NCI-H2227 treated with DMSO at 0.1 percent for 48 hours (cell line): ENCODE measurements at places on chromosomes 12 and 14.

DNA sequence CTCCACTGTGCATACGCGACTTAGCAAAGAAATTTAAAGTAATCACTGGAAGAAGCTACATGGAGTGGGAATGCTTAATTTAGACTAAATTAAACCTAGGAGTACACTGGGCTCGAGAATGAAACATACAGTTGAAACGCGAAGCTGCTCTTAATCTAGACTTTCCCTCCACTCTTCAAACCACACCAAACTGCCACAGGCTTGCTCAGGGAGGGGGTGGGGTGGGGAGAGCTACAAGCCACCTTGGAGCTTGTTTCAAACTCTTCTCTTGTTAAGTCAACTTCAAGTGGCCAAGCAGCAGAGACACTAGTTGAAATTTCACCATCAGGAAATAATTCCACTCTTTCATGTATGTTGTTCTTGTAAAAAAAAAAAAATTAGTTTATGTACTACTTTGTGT lies 69.9 kb downstream of the SLC38A1 start:
- no peak for DNase-seq

GRCh38 chr14:97603201-97603600 lies 806.0 kb downstream of the VRK1 start:
- DNase-seq: no peak

GRCh38 chr14:33505266-33505962 lies 445.5 kb downstream of the EGLN3 start:
- DNase-seq: no peak

DNA sequence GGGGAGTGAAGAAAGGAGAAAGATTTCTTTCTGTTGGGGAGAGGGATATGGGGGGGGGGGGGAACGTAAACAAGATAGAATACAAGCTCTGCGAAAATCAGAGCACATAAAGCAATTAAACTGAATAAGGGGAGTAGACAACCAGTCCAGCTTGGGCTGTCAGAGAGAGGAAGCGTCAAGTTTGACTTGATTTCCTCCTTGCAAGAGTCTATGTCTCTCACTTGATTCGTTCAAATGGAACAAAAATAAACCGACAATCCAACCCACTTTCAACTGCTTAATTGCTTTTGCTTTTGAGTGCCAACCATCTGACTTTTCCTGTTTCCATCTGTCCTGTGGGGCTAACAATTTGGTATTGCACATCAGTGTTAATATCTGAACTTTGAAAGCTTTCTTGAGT lies 942 bp downstream of the SYT1 start:
- no peak for DNase-seq

GRCh38 chr14:71855399-71856036 lies 76.7 kb upstream of the RGS6 start:
- no peak for DNase-seq

DNA sequence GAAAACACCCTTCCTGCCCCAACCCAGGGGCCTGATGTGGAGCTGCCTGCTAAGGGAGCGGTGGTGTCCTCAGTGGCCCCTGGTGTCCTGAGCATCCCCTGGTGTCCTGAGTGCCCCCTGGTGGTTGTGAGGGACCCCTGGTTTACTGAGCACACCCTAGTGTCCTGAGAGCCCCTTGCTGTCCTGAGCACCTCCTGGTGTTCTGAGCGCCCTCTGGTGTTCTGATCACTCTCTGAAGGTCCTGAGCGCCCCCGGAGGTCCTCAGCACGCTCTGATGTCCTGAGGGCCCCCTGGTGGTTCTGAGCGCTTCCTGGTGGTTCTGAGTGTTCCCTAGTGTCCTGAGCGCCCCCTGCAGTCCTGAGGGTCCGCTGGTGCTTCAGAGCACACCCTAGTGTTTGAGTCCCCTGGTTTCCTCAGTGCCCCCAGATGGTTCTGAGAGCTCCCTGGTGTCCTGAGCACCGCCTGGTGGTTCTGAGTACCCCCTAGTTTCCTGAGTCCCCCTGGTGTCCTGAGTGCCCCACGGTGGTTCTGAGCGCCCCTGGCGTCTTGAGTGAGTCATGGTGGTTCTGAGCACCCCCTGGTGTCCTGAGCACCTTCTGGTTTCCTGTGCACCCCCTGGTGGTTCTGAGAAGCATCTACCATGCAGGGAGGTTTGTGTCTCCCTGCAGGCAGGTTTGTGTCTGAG lies 1004.2 kb downstream of the TMEM121 start:
- no peak for DNase-seq

DNA sequence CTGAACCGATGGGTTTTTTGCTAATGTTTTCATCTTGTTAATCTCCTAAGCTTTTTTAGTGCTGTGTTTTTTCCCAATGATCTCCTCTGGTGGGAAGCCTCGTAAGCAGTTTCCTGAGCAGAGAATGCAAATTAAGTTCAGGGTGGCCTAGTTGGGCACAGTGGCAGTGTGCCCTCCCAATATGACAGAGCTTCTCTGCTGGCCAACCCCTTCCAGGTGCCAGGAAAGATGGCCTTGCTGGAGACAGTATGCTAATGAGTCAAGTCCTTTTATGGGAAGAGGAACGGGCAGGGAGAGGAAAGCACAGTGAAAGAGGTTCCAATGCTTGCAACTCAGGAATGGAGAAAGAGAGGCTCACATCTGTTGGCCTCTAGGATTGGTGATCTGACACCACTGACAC lies 115.8 kb downstream of the GCH1 start:
- no peak for DNase-seq

DNA sequence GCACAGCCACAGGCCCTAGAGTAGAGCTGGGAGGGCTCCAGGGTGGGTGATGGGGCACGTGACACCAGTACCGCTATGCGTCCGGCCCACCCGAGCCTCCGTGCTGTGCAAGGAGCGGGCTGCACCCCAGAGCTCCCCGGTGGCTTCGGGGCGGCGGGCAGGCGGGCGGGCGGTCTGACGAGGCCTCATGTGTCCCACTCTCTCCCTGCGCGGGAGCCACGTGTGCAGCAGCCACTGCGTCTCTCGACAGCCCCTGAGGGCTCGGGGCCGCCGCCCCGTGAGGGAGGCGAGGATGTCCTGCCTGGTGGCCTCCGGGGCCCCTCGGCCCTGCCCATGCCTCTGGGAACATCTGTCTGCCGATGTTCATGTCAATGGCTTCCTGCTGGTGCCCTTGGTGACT lies 51.2 kb upstream of the FBRSL1 start:
- DNase-seq: no peak

GRCh38 chr14:53285821-53286220 lies 132.7 kb upstream of the DDHD1 start:
- DNase-seq: no peak

DNA sequence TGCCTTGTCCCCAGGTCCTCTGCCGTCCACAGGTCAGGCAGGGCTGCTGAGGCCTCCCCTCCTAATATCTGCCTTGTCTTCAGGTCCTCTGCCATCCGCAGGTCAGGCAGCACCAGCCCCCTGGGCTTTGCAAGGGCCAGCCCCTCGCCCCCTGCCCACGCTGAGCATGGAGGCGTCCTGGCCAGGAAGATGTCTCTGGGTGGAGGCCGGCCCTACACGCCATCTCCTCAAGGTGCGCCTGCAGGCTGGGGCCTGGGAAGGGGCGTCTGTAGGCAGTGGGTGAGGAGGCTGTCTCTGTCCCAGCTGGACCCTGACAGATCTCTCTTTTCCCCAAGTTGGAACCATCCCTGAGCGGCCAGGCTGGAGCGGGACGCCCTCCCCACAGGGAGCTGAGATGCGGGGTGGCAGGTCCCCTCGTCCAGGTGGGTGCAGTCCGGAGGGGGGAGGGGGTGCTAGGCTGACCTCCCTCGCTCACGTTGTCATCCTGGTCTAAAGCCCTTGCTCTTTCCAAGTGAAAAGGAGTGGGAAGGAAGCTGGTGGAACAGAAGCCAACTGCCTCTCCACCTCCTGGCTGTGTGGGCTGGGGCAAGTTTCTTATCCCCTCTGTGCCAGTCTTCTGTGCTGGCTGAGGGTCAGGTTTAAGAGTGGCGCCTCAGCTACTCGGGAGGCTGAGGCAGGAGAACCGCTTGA lies 13.9 kb upstream of the PUS1 start:
- DNase-seq: no peak

DNA sequence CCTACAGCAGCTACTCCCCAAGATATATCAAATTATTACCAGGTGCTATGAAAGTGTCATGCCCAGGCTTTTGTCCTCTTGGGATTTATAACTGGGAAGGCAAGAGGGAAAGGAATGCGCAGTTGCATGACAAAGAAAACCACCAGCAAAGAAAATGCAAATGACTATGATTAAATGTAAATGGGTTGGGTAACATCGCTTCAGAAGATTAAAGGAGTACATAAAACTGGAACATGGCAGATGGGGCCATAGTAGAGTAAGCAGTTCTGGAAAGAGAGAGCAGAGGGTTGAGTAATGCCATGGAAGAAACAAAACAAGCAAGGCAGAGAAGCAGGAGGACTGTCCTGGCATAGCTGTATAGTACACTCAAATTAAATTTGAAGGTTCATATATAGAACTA lies 493.1 kb downstream of the NOVA1 start:
- no peak for DNase-seq

- DNase-seq: peak; percentile 65
These were observed 882 bp upstream of the GTF2A1 start for GRCh38 chr14:81221579-81222102.

GRCh38 chr14:96083667-96084320 lies 44.6 kb downstream of the C14orf132 start:
- DNase-seq: no peak

DNA sequence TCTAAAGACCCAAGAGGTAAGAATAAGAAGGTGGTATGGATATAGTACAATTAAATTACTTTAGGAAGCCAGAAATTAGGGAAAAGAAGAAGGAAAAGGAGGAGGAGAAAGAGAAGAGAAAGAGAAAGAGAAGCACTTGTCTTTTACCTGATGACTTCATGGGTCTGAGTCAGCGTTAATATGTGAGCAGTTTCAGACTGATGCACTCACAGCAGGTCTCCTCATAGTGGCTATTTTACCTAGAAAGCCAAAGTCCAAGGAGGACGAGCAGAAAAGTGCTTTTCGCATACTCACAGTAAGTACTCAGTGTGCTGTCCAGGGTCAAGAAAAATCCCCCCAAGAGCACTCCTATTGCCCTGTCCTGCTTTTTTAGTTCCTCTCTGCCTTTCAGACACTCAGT lies 222.1 kb downstream of the C12orf42 start:
- peak; percentile 13 for DNase-seq

DNA sequence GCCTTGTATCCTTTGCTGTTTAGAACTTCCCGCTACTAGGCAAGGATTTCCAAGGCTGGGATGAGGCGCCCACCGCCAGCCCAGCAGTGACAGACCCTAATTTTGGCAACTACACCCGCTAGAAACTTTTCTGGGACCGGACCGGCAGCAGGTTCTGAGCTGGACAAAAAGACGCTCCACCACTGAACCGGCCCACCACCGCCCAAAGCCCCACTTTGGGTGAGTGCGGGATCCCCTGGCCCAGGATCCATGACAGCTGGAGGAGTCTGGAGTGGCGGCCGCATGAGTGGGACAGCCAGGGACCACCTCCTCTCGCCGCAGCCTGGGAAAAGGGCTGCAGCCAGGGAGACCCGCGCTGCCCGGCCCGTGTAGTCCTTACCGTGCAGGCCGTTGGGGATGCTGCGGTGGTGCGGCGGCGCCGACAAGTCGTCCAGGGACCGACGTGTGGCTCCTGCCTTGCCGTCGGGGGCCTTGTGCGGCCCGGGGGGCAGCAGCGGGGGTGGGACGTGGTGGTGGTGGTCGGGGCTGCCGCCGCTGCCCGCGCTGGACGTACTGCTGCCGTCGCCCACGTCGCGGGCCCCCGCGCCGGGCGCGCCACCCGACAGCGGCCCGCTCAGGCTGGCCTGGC lies 1.1 kb downstream of the CCDC85C start:
- no peak for DNase-seq

GRCh38 chr14:31835049-31835448 lies 242.1 kb upstream of the ARHGAP5 start:
- no peak for DNase-seq

- no peak for DNase-seq
These were observed 339.5 kb downstream of the ALG10 start for GRCh38 chr12:34361721-34362316.

- peak; percentile 22 for DNase-seq
These were observed 646 bp downstream of the FBLN5 start for GRCh38 chr14:91946622-91947474.

- peak; percentile 84 for DNase-seq
These were observed at the start of gene PTGR2 for GRCh38 chr14:73851567-73852382. Gene PTGR2, plus strand, starts transcription at chr14:73851831. Its CDS starts 7,032 bp downstream, at chr14:73858863.

DNA sequence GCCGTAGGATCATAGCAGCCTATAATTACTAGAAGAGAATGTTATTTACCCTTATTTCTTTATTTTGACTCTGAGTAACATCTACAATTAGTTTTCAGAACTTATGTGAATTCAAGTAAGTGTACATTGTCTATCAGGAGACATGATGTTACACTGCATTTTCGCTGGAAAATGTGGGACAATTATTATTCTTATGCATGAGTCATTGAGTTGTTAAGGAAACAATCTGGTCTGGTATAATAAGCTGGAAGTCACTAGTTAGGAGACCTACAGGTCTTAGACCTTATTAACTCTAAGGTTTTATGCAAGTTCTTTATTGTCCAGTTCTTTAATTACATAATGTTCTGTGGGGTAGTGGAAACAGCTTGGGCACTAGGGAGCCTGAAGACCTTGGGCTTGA lies 5.8 kb downstream of the KTN1 start:
- peak; percentile 19 for DNase-seq

DNA sequence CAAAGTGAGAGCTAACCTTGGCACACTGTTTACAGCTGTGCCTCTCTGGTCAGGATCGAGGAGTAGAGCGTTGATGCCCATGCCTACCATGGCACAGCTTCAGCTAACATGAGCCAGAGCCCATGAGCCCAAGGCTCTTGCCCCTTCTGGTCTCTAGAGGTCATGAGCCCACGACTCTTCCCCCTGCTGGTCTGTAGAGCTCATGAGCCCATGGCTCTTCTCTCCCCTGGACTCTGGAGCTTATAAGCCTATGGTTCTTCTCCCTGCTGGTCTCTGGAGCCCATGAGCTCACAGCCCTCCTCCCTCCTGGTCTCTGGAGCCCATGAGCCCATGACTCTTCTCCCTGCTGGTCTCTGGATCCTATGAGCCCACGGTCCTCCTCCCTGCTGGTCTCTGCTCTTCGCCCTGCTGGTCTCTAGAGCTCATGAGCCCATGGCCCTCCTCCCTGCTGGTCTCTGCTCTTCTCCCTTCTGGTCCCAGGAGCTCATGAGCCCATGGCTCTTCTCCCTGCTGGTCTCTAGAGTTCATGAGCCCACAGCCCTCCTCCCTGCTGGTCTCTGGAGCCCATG lies 16.6 kb upstream of the CLMN start:
- DNase-seq: no peak

DNA sequence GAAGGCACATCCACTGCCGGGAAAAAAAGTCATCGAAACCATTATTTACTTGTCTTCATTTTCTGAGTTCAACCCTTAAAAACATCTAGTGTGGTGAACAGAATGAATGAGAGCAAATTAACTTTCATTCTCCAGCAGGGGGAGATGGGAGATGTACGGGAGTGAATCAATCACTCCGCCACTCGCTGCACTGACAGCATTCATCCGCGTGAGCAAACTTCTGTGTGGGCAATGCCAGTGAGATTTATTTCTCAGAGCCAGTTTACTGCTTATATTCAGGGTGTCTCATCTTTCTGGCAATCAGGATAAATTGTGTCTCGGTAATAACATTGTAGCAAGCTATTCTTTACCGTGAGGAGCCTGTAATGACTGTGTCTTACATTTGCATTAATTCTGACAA lies 463.6 kb upstream of the MIS18BP1 start:
- no peak for DNase-seq

GRCh38 chr14:30330445-30330844 lies 228.5 kb upstream of the G2E3 start:
- DNase-seq: no peak

- DNase-seq: no peak
These were observed 39.2 kb downstream of the IGF1 start for GRCh38 chr12:102441077-102441596.
